Kidney (tissue), 22 donors: ENCODE measurements at places on chromosomes 12 and 14.

- H3K27me3 ChIP-seq = no peaks in the 10 kb centered on the region
- no peak overlapping the region for H3K4me3 ChIP-seq
- H3K4me1 ChIP-seq = no peaks in the 10 kb centered on the region
These were observed 25.4 kb upstream of the CCDC198 start for GRCh38 chr14:57519043-57519442.

DNA sequence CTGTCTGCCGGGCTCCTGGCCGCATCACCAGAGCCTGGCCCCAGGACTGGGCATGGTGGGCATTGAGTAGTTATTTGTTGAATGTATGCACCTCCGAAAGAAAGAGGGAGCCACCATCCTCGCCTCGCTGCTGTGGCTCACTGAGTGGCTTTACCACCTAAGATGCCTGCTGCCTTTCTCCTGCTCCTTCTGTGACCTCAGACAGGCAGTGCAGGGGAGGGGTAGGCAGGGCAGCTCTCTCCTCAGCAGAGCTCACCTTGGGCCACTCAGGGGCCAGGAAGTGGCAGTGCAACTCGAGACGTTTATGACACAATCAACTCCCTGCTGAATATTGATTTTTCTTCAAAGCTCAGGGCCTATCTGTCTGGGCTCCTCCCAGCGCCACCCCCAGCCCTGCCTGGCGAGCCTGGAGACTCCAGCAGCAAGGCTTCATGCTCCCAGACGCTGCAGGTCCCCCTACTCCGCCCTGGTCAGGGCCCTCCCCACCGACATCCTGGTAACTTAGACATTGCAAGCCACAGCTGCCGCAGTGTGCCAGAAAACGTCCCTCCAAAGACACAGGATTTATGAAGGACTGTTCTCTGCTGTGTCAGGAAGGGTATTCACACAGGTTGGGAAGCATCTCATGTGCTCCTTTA lies 84.3 kb upstream of the DIO3 start:
- no peaks in the 10 kb centered on the region for H3K4me1 ChIP-seq
- H3K27me3 ChIP-seq = no peaks in the 10 kb centered on the region
- H3K36me3 ChIP-seq = no peaks in the 10 kb centered on the region
- no peak overlapping the region for H3K4me3 ChIP-seq
- DNase-seq = peak; percentile 78

DNA sequence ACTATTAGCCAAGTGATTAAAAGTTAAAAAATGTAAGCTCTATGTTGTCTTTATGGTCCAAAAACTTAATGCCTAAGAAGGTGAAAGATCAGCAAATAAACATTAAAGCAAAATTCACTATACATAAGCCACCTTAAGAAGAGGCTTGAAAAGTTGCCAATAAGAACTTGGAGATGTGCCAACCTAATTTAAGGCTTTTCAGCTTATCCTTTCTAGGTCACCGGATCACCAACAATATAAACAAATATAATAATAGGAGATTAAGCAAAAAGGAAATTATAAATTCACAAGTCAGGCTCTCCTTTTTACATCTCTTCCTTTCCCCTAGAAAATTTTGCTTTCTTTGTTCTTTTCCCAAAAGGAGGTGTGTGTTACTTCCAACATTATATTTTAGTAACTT lies 30.9 kb downstream of the SLC2A3 start:
- H3K27me3 ChIP-seq = no peaks in the 10 kb centered on the region
- H3K4me1 ChIP-seq = no peaks in the 10 kb centered on the region
- no peak for DNase-seq
- no peak overlapping the region for H3K27ac ChIP-seq

GRCh38 chr12:94169495-94169894 lies 21.1 kb downstream of the PLXNC1 start:
- no peaks in the 10 kb centered on the region for H3K36me3 ChIP-seq
- H3K27ac ChIP-seq = no peak overlapping the region
- no peak for DNase-seq
- no peaks in the 10 kb centered on the region for H3K27me3 ChIP-seq
- no peaks in the 10 kb centered on the region for H3K4me1 ChIP-seq
- H3K4me3 ChIP-seq = no peak overlapping the region

GRCh38 chr12:30500532-30500931 lies 195.1 kb downstream of the IPO8 start:
- no peak overlapping the region for H3K27ac ChIP-seq
- DNase-seq = no peak
- no peaks in the 10 kb centered on the region for H3K4me1 ChIP-seq
- H3K27me3 ChIP-seq = no peaks in the 10 kb centered on the region
- H3K36me3 ChIP-seq = no peaks in the 10 kb centered on the region

DNA sequence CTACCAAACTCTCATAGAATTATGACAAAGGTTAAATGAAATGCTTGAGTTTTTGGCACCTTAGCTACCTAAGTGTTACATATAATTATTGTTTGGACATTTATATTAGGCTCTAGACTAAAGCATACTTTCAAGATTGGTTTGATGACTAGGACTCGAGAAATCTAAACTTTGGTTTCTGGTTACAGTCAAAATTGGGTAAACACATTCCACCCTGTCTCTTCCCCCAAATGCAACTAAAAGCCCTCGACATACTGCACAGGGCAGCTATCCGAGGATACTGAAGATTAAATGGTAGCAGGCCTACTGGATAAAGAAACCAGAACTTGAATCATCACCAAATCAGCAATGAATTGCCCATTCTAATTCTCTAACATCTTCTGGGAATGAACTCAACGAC lies 369.1 kb downstream of the PRKD1 start:
- no peaks in the 10 kb centered on the region for H3K4me1 ChIP-seq
- no peaks in the 10 kb centered on the region for H3K36me3 ChIP-seq
- DNase-seq = no peak
- no peak overlapping the region for H3K4me3 ChIP-seq
- H3K27me3 ChIP-seq = no peaks in the 10 kb centered on the region
- H3K27ac ChIP-seq = no peak overlapping the region

DNA sequence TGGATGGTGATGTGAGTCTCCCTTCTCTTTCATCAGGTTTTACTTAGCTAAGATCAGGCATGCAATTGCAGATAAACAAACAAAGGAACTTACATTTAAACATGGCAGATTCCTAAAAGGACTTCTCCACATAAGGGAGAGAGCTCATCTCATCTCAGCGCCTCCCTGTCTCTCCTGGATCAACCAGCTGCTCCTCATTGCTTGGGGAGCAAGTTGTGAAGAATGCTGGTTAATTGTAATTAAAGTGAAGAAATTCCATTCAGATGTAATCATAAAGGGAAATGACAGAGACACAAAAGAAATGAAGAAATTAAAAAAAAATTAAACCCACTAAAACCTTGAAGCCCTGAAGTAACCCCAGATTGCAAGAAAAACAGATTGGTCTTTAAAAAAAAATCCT lies 104.4 kb upstream of the DIO2 start:
- no peak overlapping the region for H3K4me3 ChIP-seq
- no peaks in the 10 kb centered on the region for H3K4me1 ChIP-seq

DNA sequence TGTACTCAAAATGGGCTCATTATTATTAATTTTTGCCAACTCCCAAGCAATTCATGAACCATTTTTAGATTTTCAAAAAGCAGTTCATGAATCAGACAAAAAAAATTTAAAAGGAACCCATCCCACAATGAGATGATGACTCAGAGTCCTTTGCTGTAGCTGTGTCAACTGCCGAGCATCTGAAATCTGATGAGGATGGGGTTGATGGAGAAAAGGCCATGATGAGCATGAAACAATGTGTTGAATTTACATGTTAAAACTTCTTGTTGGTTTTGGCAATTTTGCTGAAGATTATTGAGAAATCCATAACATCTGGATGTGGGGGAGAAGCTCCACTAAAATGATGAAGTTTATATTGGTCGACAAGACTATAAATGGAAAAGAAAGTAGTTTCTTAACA lies 378.0 kb downstream of the FOXG1 start:
- DNase-seq = no peak
- no peak overlapping the region for H3K27ac ChIP-seq
- no peaks in the 10 kb centered on the region for H3K27me3 ChIP-seq
- H3K4me3 ChIP-seq = no peak overlapping the region
- no peaks in the 10 kb centered on the region for H3K4me1 ChIP-seq

DNA sequence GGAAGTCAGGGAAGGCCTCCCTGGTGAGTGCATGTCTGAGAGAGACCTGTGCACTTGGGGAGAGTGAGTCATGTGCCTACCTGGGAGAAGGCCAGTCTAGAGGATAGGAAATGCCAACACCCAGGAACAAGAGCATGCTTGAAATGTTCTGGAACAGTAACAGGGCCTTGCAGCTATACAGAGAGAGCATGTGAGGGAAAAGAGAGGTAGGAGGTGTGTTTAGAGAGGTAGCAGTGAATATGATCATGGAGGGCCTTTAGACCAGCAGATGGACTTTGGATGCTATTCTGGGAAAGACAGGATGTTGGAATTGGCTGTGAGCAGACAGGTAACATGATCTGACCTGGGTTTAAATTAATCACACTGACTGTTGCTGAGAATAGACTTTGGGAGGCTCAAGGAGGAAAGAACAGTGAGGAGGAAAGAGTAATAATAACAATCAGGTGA lies 1143.6 kb downstream of the FLRT2 start:
- DNase-seq = peak; percentile 33
- H3K27me3 ChIP-seq = no peaks in the 10 kb centered on the region
- H3K4me3 ChIP-seq = no peak overlapping the region
- H3K4me1 ChIP-seq = no peaks in the 10 kb centered on the region
